ENCODE measurements at places on chromosomes 7 and 10.

GRCh38 chr10:11499425-11500071 is 111.9 kb downstream of the USP6NL start:
- no peak for DNase-seq

DNA sequence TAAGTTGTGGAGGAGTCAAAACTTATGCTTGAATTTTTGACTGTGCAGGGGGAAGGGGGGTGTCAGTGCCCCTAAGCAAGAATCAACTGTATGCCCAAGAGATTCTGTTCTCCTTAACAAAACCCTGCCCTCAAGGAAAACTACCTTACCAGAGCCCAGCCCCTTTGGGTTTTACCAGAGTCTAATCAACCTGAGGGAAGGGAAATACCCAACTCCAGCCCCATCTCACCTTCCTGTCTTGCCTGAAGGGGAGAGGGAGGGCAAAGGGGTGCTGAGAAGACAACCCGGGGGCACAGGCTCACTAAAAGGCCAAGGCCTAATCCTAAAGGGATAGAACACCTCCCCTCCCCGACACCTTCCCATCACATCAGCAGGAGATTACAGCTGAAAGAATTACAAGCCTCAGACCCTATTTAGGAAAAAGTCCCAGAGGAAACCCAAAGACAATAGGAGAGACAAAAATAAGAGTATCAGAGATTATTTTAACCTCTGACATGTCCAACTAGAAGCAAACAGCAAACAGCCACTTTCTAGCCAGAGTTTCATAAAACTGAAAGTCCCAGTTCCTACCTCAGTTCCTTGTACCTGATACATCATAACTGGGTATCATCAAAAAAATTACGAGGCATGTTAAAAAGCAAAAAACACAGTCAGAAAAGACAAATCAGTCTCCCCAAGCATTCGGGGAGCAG is 26.8 kb upstream of the C7orf33 start:
- no peak for DNase-seq

DNA sequence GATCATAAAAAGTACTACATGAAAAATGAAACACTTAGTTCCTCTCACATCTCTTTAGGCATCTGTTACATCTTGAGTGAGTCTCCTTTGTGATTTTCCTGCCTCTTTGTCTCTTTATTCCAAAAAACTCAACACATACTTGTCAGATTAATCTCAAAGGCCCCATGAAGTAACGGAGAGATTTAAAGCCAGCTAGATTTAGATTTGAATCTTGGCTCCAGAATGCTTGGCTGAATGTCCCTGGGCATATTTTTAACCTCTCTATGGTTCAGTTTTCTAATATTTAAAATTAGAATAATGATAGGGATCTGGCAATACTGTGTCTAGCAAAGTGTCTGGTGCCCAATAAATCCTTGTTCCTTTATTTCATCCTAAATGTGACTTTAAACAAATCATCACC is 140.0 kb downstream of the DGKB start:
- DNase-seq, result no peak

- DNase-seq, result no peak
These were observed 99.9 kb downstream of the LRRN3 start for GRCh38 chr7:111190804-111191203.

DNA sequence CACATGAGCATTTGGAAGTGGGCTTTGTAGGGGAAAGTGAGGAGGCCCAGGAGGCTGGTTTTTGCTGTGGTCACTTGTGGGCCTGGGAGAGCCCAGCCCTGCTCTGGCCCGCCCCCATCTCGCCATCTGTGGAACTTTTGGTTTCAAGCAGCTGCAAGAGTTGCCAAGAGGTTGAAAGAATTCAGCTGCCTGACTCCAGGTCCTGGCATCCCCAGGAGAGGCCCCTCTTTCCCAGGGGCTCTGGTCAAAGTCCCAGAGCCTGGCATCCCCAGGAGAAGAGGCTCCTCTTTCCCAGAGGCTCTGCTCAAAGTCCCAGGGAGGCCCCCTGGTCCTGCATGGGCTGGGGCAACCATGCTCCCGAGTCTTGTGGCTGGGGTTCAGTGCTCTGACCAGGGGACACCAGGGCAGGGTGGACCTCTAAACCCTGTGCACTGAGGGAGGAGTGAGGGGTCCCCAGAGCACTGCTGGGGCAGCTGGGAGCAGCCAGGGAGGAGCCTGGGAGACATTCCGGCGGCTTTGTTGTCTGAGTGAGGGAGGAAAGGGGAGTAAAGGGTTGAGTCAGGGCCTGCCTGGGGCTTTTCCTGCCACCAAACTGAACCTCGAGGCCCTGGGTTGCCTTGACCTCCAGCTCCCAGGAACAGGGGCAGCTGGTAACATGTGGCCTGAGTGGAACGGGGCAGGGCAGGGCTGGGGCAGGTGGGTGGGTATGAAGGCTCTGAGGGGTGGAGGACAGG is 27.7 kb upstream of the CSGALNACT2 start:
- DNase-seq, result no peak

DNA sequence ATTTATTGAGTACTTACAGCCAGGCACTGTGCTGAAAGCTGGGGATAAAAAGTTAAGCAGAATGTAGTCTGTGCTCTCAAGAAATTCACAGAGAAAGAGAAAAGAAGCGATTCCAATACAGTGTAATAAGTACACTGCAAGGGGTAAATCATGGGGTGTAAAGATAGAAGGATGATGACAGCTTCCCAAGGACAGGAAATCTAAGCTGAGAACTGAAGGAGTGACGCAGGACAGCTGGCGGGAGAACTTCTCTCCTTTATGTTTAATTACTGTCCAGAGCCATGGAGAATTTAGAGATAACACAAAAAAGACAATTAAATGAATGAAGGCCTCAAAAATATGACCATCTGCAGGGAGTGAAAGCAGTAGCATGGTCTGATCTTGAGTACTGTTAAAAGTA is 34.8 kb downstream of the C7orf33 start:
- no peak for DNase-seq

- DNase-seq, result no peak
These were observed 226.9 kb downstream of the TNS3 start for GRCh38 chr7:47354831-47355541.

GRCh38 chr10:58546722-58547445 is 34.2 kb downstream of the BICC1 start:
- DNase-seq, result no peak

- DNase-seq, result no peak
These were observed 88.6 kb downstream of the LYZL1 start for GRCh38 chr10:29377333-29377961.

DNA sequence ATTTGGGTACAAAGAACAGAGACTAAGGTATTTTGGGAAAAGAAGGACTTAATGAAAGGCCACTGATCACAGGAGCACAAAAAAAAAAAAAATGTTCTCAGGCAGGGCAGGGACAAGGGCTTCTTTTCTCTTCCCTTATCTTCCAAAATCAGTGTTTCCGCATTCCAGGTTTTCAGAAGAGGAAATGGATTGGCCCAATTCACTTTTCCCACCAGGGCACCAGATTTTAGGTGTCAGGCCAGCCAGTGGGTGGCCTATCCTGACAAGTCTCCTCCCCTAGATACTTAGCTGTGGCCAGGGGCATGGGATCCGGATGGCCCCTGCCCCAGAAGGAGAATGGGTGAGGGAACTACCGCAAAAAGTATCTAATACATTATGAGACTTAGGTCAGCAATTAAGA is 88.9 kb upstream of the WAC start:
- no peak for DNase-seq

- DNase-seq, result no peak
These were observed 80.8 kb downstream of the TMEM130 start for GRCh38 chr7:98788966-98789365.

- DNase-seq, result peak; percentile 36
These were observed 34.0 kb upstream of the EBLN1 start for GRCh38 chr10:22251751-22252223.

DNA sequence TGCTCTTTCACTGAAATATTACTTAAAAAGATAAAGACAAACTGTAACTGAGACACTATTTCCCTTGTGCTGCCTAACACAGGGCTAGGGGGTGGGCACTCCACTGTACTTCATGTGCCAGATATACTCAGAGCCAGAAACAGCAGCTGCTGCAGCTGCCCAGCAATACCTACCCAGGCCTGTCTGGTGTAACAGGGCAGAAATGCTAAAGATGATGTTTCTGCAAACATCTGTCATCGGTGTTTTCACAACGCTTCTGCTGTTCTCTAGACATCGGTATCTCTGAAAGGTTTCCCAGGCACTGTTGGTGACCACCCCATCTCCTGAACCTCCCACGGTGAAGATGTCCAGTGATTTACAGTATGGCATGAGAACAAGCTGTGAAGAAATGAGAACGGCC is 42.7 kb downstream of the LAMB1 start:
- no peak for DNase-seq

- no peak for DNase-seq
These were observed 2.4 kb upstream of the CFAP69 start for GRCh38 chr7:90242369-90243168.

DNA sequence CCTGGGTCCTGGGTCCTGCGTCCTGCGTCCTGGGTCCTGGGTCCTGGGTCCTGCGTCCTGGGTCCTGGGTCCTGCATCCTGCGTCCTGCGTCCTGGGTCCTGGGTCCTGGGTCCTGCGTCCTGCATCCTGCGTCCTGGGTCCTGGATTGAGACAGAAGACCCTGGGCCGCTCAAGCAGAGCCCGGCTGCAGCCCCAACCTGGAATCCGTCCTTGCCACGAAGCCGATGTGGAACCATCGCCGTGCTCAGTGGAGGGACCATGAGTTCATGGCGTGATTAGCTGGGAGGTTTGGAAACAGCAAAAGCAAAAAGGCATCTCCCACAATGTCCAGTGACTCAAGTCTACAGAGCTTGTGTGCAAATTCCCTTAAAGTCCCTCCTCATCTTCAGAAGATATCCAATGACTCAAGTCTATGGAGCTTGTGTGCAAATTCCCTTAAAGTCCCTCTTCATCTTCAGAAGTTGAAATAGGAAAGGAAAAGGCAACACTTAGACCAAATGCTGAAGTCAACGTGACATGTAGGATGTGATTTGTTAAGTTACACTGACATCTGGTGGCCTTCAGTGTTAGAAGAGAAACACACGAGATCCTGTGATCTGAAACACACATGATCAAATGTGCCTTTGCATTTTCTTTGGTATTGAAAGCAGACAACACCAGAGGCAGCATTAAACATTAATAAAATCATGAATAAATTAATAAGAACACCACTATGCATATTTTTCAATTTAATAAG is 179.9 kb downstream of the PTPRN2 start:
- no peak for DNase-seq

- no peak for DNase-seq
These were observed 736 bp upstream of the ITIH5 start for GRCh38 chr10:7667262-7668141.

- DNase-seq, result no peak
These were observed 21.9 kb upstream of the ELN start for GRCh38 chr7:74006032-74006431.

GRCh38 chr10:13371897-13372470 is 23.9 kb upstream of the SEPHS1 start:
- peak; percentile 38 for DNase-seq

GRCh38 chr10:59376846-59377245 is 14.5 kb upstream of the FAM13C start:
- no peak for DNase-seq

- no peak for DNase-seq
These were observed 15.0 kb downstream of the RET start for GRCh38 chr10:43091846-43092245.

- no peak for DNase-seq
These were observed 5.8 kb downstream of the MINDY4 start for GRCh38 chr7:30776971-30777370.

DNA sequence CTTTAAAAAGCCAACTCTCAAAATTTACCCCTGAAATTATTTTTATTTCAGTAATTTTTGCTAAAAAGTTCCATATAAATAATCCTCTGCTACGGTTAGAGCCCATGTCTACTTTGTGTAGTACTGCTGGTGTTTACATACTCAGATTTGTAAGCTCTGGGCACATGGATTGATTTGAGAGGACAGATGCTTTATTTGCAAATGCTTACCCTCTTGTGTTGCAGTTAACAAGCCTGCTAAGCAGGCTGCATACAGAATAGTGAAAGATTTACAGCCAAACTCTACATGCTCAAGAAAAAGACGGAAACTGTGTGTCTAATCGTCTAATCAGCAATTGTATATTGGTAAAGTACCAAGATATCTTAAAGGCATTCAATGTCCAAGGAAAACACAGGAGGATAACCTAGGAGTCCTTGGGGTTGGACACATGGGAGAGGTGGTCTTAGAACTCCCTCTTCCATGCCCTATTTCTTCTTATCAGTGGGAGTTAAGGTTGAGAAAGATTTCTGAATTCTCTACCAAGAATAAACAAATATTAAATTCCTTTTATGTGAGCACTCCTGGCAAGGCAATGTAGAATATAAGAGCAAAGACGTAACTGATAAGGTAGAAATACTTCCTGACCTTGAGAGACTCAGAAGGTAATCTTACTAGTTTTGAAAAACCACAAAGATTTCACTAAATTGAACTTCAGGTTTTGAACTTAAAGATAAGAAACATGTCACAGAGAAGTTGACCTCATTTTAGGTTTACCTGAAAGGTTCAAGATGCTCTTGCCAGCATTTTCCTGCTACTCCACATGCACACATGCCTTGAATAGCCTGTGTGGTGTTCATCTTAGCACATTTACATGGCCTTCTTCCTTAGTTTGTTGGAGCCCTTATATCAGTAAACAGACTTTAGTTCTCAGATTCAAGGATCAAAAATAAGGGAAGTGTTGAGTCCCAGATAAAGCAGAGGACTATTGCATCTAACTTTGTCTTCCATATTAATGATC is 1216.5 kb downstream of the SORCS3 start:
- no peak for DNase-seq

DNA sequence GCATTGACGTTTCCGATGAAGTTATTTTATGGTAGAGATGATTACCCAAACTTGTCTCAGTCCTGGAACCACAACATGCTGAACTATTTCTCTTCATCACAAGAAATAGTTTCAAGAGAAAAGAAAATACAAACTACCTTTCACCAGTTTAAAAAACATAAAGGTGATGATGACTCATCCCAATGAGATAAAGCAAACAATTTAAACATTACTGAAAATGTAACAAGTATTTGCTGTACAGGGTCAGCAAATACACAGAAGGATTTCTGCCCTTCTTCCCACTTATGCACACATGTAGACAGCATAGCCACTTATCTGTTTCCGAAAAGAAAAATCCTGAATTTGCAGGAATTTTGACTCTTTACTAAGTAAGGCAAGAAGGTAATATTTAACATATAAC is 50.8 kb downstream of the RHOBTB1 start:
- DNase-seq, result no peak

GRCh38 chr7:48045195-48045765 is 9.9 kb downstream of the C7orf57 start:
- no peak for DNase-seq

DNA sequence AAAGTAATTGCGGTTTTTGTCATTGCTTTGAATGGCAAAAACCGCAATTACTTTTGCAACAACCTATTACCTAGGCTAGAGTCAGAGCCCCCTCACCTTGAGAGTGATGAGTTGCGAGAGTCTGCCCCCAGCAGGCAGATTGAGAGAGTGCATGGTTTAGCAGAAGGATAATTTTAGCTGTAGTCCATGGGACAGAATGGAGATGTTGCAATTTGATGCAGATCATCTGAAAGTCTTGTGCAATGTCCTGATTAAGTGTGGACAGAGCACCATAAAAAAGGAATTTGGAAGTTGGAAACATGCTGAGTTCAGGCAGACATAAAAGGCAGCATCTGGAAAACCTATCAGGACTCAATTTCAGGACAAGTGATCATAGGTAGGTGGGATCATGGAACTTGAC is 48.7 kb downstream of the GPR141 start:
- no peak for DNase-seq

- DNase-seq, result no peak
These were observed 37.4 kb downstream of the AGAP6 start for GRCh38 chr10:50025627-50026026.

All from stimulated activated CD4-positive, alpha-beta T cell treated with anti-CD3 and anti-CD28 coated beads, TNF-alpha, amount 100 ng/mL, for 24 hours (primary cell).